Neural progenitor cell (in vitro differentiated cells): ENCODE measurements at places on chromosomes 16 and 17. TPM values are rescaled to one million over a fixed set of nuclear protein-coding genes. Genes with fewer than 3 reads are reported as not detected.

- no peaks in the 10 kb centered on the region for H3K4me1 ChIP-seq
- H3K27me3 ChIP-seq = no peaks in the 10 kb centered on the region
- no peak overlapping the region for H3K27ac ChIP-seq
- H3K36me3 ChIP-seq = no peaks in the 10 kb centered on the region
- no peak for DNase-seq
Measured at GRCh38 chr17:67056746-67057490, 12.6 kb downstream of the CACNG1 start.

- H3K36me3 ChIP-seq = no peaks in the 10 kb centered on the region
- H3K27me3 ChIP-seq = peaks cover 100% of the 10 kb centered on the region
- no peak overlapping the region for H3K4me3 ChIP-seq
- no peak overlapping the region for H3K27ac ChIP-seq
- peaks cover 4% of the 10 kb centered on the region for H3K4me1 ChIP-seq
Measured at GRCh38 chr16:56672761-56673536, 3.3 kb downstream of the MT1H start.

DNA sequence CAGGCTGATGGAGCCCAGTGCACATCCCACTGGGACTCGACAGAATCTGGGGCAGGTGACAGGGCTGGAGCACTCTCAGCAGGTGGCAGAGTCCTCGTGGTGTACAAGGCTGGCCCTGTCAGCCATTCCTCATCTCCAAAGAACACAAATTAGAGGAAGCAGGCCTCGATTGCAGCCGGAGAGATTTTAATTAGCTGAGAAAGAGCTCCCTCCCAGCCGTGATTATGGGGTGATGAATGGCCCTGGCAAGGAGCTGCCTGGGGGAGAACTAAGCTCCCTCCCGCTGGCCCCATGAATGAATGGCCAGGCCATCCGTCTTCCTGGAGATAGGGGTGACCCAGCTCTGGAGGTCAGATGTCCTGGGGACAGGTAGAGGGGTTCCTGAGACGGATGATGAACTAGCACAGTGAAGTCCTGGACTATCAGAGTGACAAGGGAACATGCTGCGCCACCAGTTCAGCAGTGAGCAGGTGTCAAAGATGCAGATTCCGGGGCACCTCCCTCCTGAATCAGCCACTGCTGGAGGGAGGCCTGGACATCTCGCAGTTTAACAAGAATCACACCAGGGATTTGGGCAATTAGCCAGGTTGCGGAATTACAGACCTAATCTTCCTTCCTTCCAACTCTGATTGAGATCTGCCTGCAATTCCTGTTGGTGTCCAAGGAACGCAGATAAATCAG lies 35.5 kb downstream of the PIMREG start:
- no peaks in the 10 kb centered on the region for H3K27me3 ChIP-seq
- peak overlapping the region; percentile 67 for H3K27ac ChIP-seq
- peak; percentile 52 for DNase-seq
- H3K4me3 ChIP-seq = no peak overlapping the region

DNA sequence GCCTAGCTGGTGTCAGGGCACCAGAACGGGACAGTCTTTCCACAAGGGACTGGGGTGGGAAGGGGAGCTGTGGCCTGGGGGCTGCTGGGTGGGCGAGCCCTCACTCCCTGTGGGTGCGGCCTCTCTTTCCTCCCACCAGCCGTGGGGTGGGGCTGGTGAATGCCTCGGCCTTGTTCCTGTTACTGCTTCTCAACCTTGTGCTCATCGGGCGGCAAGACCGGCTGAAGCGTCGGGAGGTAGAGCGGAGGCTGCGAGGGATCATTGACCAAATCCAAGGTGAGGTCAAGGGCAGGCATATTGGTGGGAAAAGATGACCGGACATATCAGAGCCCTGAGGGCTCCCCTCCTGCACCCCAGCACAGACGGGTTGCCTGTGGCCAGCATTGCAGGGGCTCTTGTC lies 29.2 kb downstream of the CASKIN2 start:
- no peaks in the 10 kb centered on the region for H3K36me3 ChIP-seq
- H3K27ac ChIP-seq = no peak overlapping the region
- peaks cover 11% of the 10 kb centered on the region for H3K4me1 ChIP-seq
- no peak overlapping the region for H3K4me3 ChIP-seq

GRCh38 chr17:44012391-44012790 lies 2.4 kb downstream of the TMEM101 start:
- no peak for DNase-seq
- no peaks in the 10 kb centered on the region for H3K36me3 ChIP-seq
- peaks cover 5% of the 10 kb centered on the region for H3K27me3 ChIP-seq
- no peak overlapping the region for H3K27ac ChIP-seq
- H3K4me1 ChIP-seq = peaks cover 8% of the 10 kb centered on the region
- no peak overlapping the region for H3K4me3 ChIP-seq

- peaks cover 46% of the 10 kb centered on the region for H3K27me3 ChIP-seq
- H3K4me3 ChIP-seq = peak overlapping the region; percentile 78
- H3K27ac ChIP-seq = no peak overlapping the region
Measured at GRCh38 chr16:8675183-8676159, 1.1 kb downstream of the ABAT start.

DNA sequence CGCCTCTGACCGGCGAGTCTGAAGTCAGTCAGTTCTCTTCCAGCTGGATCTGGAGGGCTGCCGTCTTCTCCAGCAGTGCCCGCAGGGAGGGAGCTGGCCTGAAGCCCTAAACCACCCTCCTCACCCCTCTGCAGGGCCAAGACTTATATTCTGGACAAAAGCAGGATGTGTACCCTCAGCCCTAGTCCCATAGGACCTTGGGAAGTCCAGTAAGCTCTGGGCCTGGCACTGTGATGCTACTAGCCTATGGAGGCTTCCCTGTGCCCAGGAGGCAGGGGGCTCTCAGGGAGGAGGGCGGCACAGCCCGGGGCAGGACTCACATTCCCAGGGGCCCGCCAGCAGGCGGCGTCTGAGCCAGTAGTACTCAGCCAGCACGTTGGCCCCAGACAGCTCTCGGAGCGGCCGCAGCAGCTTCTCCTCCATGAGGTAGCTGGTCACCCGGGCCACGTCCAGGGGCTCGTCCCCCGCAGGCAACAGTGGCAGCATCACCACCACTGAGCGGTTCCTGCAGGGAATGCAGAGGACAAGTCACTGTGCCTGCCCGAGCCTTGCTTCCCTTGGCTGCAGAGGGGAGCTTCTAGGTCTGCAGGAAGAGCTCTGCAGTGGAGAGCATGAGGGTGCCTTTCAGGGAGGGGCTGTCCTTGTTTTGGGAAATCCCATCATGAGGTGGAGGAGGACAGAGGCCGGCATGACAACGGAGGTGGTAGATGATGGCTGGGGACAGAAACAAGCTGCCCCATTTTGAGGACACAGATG lies 41.7 kb downstream of the RMI2 start:
- peaks cover 15% of the 10 kb centered on the region for H3K4me1 ChIP-seq
- DNase-seq = peak; percentile 87

DNA sequence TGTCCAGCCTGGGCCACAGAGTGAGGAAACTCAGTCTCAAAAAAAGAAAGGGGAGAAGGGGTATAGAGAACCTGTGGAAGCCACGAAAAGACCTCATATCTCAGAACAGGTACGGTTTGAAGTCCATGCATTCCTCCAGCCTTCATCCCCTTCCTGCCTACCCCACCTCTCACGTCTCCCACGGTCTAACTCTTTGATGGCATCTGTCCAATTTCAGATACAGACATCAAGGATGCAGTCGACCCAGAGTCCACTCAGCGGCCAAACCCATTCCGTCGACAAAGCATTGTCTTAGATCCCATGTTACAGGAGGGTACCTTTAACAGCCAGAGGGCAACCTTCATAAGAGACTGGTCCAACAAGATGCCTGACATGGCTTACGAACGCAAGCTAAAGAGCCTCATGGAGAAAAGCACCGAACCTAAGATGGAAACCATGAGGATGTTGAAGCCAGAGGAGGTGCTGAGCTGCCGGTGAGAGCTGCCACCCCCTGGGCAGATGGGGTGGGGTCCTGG lies 22.7 kb downstream of the C16orf78 start:
- DNase-seq = no peak
- no peaks in the 10 kb centered on the region for H3K4me1 ChIP-seq
- H3K27ac ChIP-seq = no peak overlapping the region
- no peak overlapping the region for H3K4me3 ChIP-seq

GRCh38 chr16:47612711-47613110 lies 151.6 kb downstream of the PHKB start:
- DNase-seq = no peak
- H3K27me3 ChIP-seq = no peaks in the 10 kb centered on the region
- H3K27ac ChIP-seq = no peak overlapping the region
- H3K4me3 ChIP-seq = no peak overlapping the region
- H3K36me3 ChIP-seq = no peaks in the 10 kb centered on the region
- H3K4me1 ChIP-seq = peaks cover 5% of the 10 kb centered on the region

- H3K27ac ChIP-seq = no peak overlapping the region
- no peaks in the 10 kb centered on the region for H3K36me3 ChIP-seq
- no peak overlapping the region for H3K4me3 ChIP-seq
- H3K4me1 ChIP-seq = no peaks in the 10 kb centered on the region
- DNase-seq = no peak
Measured at GRCh38 chr17:48530208-48530886, 464 bp downstream of the HOXB1 start.

- H3K4me3 ChIP-seq = no peak overlapping the region
- H3K36me3 ChIP-seq = no peaks in the 10 kb centered on the region
- peaks cover 11% of the 10 kb centered on the region for H3K27me3 ChIP-seq
Measured at GRCh38 chr17:62653826-62654761, 26.6 kb downstream of the MRC2 start.

GRCh38 chr16:57624806-57625500 lies 3.5 kb upstream of the ADGRG1 start:
- no peak for DNase-seq
- no peaks in the 10 kb centered on the region for H3K27me3 ChIP-seq
- H3K36me3 ChIP-seq = no peaks in the 10 kb centered on the region
- H3K4me1 ChIP-seq = peaks cover 24% of the 10 kb centered on the region

GRCh38 chr16:31130899-31131298 lies 4.6 kb downstream of the PRSS8 start:
- peaks cover 15% of the 10 kb centered on the region for H3K4me1 ChIP-seq
- no peak overlapping the region for H3K27ac ChIP-seq
- H3K36me3 ChIP-seq = no peaks in the 10 kb centered on the region
- no peak for DNase-seq

- H3K4me1 ChIP-seq = no peaks in the 10 kb centered on the region
- no peak overlapping the region for H3K4me3 ChIP-seq
Measured at GRCh38 chr16:15834502-15834901, 22.3 kb downstream of the MYH11 start.

DNA sequence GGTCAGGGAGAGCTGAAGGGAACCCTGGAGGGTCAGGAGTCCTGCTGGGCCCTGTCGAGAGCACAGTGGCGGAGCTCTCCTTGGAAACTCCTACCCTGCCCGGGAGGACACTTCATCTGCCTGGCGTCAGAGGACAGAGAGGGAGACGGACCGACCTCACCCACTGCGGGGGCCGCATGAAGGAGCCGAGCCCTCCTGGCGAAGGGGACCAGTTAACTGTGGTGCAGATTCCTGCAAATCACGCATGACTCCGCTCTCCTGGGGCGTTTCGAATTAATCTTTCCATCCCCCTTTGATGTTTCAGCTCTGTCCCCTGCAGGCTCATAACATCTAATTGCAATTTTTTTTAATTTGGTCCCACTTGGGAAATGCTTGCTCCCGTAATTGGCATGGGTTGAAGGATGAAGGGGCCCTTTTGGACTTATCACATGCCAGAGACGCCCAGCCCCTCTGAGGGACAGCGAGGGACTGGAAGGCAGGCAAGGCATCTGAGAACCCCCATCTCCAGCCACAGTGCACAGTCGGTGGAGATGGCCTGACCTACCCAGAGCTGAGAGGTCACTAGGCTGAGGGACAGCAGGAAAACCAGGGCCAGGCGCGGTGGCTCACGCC lies 26.5 kb downstream of the RPH3AL start:
- H3K27me3 ChIP-seq = no peaks in the 10 kb centered on the region
- H3K36me3 ChIP-seq = no peaks in the 10 kb centered on the region
- no peak for DNase-seq
- H3K4me3 ChIP-seq = no peak overlapping the region

- no peak overlapping the region for H3K4me3 ChIP-seq
- no peak overlapping the region for H3K27ac ChIP-seq
- H3K4me1 ChIP-seq = no peaks in the 10 kb centered on the region
- H3K36me3 ChIP-seq = no peaks in the 10 kb centered on the region
- no peak for DNase-seq
Measured at GRCh38 chr17:80918731-80919130, 72.9 kb upstream of the CHMP6 start.

- DNase-seq = no peak
- no peak overlapping the region for H3K4me3 ChIP-seq
- H3K27me3 ChIP-seq = no peaks in the 10 kb centered on the region
Measured at GRCh38 chr17:49393491-49394255, 21.0 kb downstream of the PHB1 start.

The SLC6A2 gene
- not detected in 2 replicates for total RNA-seq

The MAP3K3 gene
- total RNA-seq = 21.6 and 28.8 TPM in 2 replicates
